ENCODE measurements at places on chromosomes 16 and 17. TPM values are rescaled to one million over a fixed set of nuclear protein-coding genes. Genes with fewer than 3 reads are reported as not detected.

DNA sequence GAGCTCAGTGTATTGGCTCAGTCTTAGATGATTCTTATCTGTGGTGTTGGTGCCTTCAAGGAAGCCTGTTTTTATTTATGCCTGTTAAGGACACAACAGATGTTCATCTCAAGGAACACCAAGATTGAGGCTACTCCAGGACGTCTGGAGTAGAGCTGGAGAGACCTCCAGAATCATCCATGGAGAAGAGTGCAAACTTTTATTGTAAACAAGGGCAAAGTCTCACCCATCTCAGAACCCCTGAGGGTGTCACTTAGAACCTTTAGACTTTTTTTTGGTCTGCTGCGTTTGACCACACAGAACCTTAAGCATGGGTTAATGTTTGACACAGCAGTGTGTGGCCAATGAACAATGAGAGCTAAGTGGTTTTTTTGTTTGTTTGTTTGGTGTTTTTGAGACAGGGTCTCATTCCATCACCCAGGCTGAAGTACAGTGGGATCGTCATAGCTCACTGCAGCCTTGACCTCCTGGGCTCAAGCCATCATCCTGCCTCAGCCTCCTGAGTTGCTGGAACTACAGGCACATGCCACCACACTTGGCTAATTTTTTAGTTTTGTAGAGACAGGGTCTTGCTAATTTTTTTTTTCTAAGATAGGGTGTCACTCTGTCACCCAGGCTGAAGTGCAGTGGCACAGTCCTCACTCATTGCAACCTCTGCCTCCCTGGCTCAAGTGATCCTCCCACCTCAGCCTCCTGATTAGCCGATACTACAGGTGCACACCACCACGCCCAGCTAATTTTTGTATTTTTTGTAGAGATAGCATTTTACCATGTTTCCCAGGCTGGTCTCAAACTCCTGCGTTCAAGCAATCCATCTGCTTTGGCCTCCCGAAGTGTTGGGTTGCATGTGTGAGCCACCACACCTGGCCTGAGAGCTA lies 16.3 kb downstream of the SLC47A1 start:
- no peak overlapping the region for H3K27ac ChIP-seq
- H3K4me3 ChIP-seq: no peak overlapping the region
- no peaks in the 10 kb centered on the region for H3K27me3 ChIP-seq

- no peaks in the 10 kb centered on the region for H3K27me3 ChIP-seq
- H3K36me3 ChIP-seq: no peaks in the 10 kb centered on the region
- no peak overlapping the region for H3K4me3 ChIP-seq
- no peak for DNase-seq
- H3K27ac ChIP-seq: no peak overlapping the region
Observed at GRCh38 chr17:56514264-56514663, 79.2 kb upstream of the NOG start.

GRCh38 chr16:12083631-12084030 lies 107.1 kb downstream of the SNX29 start:
- no peaks in the 10 kb centered on the region for H3K4me1 ChIP-seq
- no peaks in the 10 kb centered on the region for H3K36me3 ChIP-seq
- H3K4me3 ChIP-seq: no peak overlapping the region
- no peak for DNase-seq

- H3K4me3 ChIP-seq: no peak overlapping the region
- no peaks in the 10 kb centered on the region for H3K4me1 ChIP-seq
- H3K27me3 ChIP-seq: no peaks in the 10 kb centered on the region
- no peak overlapping the region for H3K27ac ChIP-seq
Observed at GRCh38 chr17:65185668-65186382, 48.7 kb downstream of the RGS9 start.

GRCh38 chr17:17435323-17435722 lies 41.5 kb upstream of the MED9 start:
- H3K4me3 ChIP-seq: no peak overlapping the region
- H3K36me3 ChIP-seq: no peaks in the 10 kb centered on the region
- no peaks in the 10 kb centered on the region for H3K4me1 ChIP-seq
- no peak overlapping the region for H3K27ac ChIP-seq
- peak; percentile 73 for DNase-seq

- no peaks in the 10 kb centered on the region for H3K36me3 ChIP-seq
- H3K27ac ChIP-seq: no peak overlapping the region
- H3K4me3 ChIP-seq: no peak overlapping the region
- no peaks in the 10 kb centered on the region for H3K4me1 ChIP-seq
- no peaks in the 10 kb centered on the region for H3K27me3 ChIP-seq
Observed at GRCh38 chr17:28295677-28296578, 23.1 kb upstream of the TMEM97 start.

PLK1 gene
- polyA plus RNA-seq: 1.9 TPM

KCNH6 gene
- polyA plus RNA-seq: 0.45 TPM

IL34 gene
- 6.5 TPM for polyA plus RNA-seq

KRTAP2-2 gene
- polyA plus RNA-seq: not detected

APOH gene
- polyA plus RNA-seq: 0.54 TPM

All from small intestine (tissue), 16 donors.